ENCODE measurements at places on chromosomes 2 and 18. TPM values are rescaled to one million over a fixed set of nuclear protein-coding genes. Genes with fewer than 3 reads are reported as not detected.

Gene DYSF
- 3.0 TPM for total RNA-seq

- H3K36me3 ChIP-seq: no peaks in the 10 kb centered on the region
- H3K4me3 ChIP-seq: no peak overlapping the region
- no peak for DNase-seq
- H3K27me3 ChIP-seq: no peaks in the 10 kb centered on the region
- no peaks in the 10 kb centered on the region for H3K4me1 ChIP-seq
Observed at GRCh38 chr2:168752361-168752760, 50.1 kb upstream of the NOSTRIN start.

GRCh38 chr18:5503740-5504139, 40.1 kb downstream of the EPB41L3 start:
- H3K4me1 ChIP-seq: no peaks in the 10 kb centered on the region
- no peak for DNase-seq
- no peak overlapping the region for H3K27ac ChIP-seq
- H3K36me3 ChIP-seq: no peaks in the 10 kb centered on the region

Gene UGT1A3
- not detected for total RNA-seq

DNA sequence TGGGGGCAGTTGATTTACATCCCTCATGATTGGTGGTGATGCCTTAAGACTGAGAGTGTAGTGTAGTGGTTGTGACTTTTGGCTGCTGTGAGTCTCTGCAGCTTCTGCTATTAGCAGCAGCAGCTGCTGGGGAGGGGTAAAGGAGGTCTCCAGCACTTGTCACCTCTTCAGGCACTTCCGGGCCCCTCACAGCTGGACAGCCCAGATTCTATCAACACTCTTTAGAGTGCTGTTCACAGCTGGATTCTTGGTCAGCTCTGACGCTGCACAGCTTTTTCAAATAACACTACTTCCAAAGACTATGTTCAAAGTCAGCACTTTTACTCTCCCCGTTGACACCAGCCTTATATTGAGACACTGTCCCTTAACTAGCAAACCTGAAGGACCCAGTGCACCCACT, 396.0 kb downstream of the MEIS1 start:
- H3K36me3 ChIP-seq: no peaks in the 10 kb centered on the region
- H3K27me3 ChIP-seq: no peaks in the 10 kb centered on the region
- H3K27ac ChIP-seq: no peak overlapping the region

Gene CAPN14
- 0.44 TPM for total RNA-seq

DNA sequence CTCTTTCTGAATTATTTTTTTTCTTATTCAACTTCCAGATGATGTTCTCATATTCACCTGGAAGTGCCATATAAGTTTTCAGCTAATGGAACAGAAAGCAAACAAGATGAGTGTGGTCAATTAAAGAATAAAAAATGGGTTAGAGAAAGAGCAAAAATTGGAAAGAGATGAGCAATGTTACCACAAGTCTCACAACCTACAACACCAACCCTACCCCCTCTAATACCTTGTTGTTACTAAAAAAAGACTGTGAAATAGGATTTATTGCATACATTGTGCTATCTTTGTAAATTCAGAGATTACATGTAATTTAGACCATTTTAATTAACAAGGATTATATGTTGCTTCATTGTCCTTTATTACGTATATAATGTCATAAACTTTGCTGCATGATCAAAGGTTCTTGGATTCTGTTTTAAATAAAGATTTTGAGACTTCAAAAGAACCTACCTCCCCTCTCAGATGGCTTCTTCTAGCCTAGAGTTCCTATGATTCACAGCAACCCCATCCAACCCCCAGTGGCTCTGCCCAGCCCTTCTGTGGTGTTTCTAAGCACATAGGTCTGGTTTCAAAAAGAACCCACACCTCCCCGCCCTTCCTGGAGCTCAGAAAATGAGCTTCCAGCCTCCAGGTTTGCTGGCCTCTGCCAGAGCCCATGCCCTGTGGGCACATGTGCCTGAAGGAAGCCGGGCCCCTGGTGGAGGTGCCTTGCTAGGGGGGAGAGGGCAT, 24.7 kb downstream of the LGALSL start:
- no peak overlapping the region for H3K4me3 ChIP-seq
- no peaks in the 10 kb centered on the region for H3K27me3 ChIP-seq
- H3K4me1 ChIP-seq: no peaks in the 10 kb centered on the region
- no peak overlapping the region for H3K27ac ChIP-seq
- DNase-seq: no peak

DNA sequence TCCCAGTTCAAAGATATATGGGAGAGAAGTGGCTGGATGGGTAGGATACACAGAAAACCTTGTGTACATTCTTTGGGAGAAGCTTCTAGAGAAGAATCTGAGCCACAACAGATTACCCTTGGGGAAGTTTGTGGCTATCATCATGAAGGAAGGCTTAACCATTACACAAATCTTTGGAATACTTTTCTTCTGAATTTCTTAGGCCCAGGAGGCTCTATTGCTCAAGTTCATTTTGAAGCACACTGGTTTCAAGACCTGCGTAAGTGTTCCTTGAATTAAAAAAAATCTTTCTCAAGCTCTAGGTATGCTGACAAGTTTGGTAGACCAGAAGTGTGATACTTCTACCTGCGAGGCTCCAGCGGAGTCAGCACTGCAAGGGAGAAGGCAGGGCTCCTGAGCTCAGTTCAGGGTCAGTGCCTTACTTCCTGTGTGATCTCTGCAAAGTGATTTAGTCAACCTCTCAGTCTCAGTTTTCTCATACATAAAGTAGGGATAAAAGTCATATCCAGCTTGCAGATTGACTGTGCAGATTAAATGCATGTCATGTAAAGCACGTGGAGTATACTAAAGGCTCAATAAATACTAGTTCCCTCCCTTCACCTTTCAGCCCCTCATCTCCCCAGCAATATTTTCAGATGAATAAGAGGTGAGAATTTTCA, 438.6 kb downstream of the DLGAP1 start:
- H3K27ac ChIP-seq: no peak overlapping the region
- no peak overlapping the region for H3K4me3 ChIP-seq
- no peak for DNase-seq
- no peaks in the 10 kb centered on the region for H3K4me1 ChIP-seq
- H3K27me3 ChIP-seq: no peaks in the 10 kb centered on the region

All from breast epithelium (tissue), 4 donors.